Activated naive CD4-positive, alpha-beta T cell treated with anti-CD3 and anti-CD28 coated beads for 36 hours (primary cell): ENCODE measurements at places on chromosomes 5 and 9. TPM values are rescaled to one million over a fixed set of nuclear protein-coding genes. Genes with fewer than 3 reads are reported as not detected.

GRCh38 chr5:109939116-109939682 is 249.5 kb downstream of the MAN2A1 start:
- DNase-seq, result peak; percentile 20

SPIN1 gene
- 21.4 TPM for total RNA-seq

ADAMTS12 gene
- total RNA-seq, result not detected

GRCh38 chr5:147063943-147064342 is 170.9 kb upstream of the STK32A start:
- DNase-seq, result no peak

- DNase-seq, result no peak
These were observed 75.1 kb downstream of the PSAT1 start for GRCh38 chr9:78371981-78372380.

DNA sequence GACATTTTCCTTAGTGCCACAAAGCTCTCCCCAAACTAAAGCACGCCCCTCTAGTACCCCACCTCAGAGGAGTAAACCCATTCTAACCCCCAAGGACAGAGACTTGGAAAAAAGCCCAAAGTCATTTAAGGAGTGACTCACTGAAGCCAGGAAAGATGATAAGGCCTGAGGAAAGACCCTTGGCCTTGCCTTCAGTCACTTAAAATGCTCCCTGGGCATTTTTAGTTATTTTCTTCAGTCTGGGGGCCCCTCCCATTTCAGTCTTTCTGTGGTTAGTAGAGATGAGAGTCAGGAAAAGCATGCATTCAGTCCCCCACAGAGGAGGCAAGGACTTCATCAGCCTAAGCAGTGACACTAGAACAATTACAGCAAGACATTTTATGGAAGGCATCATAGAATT is 13.7 kb upstream of the TLX3 start:
- no peak for DNase-seq
